ENCODE measurements at places on chromosomes 4 and X.

DNA sequence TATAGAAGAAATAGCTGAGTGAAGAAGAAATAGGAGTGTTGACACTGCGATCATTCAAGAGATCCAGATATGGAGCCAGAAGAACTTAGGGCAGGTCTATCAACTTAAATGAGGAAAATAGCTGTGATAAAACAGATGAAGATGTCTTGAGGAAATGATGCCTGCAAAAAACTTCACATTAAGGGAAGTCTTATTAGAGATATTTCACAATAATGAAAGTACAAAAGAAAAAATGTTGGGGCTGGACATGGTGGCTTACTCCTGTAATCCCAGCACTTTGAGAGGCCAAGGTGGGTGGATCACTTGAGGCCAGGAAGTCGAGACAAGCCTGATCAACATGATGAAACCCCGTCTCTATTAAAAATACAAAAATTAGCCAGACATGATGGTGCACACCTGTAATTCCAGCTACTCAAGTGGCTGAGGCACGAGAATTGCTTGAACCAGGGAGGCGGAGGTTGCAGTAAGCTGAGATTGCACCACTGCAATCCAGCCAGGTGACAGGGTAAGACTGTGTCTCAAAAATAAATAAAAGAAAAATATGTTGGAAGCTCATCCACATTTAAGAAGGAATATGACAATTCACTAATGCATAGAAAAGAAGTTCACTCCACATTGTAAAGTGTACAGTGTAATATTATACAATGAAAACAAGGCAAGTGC, 56.3 kb downstream of the PKD2 start:
- no peak for DNase-seq

DNA sequence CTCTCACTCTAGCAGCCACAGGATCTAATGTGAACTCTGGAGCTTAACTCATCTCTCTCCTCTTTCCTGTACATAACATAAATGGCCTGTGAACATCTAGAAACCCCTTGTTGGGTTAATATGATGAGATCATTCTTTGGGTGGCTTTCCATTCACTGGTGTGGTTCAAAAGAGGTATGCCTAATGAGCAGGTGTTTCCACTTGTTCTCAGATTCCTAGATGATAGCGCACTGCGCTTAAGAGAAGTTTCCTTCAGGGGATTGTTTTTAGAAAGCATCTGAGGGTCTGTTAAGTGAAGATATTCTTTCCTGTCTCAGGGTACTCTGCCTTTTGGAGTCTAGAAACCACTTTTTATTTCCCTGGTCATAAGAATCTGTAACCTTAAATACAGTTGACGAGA, 32.5 kb downstream of the FRMPD4 start:
- no peak for DNase-seq

DNA sequence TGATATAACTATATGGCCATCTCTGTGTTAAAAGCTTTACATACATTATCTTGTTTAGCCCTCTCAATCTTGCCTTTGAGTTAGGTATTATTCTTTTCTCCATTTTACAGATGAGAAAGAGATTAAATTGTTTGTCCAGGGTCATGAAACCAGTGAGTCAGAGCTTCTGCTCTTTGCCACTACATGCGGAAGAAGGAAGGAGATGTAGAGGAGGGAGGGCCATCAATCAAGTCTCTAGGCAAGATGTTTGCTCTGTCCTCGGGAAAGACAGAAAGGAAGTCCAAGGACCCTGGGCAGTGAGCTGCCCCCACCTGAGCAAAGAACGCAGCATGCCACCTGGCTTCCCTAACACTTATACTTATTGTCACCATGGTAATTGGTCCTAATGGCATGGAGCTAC, 133.7 kb upstream of the IL1RAPL2 start:
- DNase-seq = no peak

DNA sequence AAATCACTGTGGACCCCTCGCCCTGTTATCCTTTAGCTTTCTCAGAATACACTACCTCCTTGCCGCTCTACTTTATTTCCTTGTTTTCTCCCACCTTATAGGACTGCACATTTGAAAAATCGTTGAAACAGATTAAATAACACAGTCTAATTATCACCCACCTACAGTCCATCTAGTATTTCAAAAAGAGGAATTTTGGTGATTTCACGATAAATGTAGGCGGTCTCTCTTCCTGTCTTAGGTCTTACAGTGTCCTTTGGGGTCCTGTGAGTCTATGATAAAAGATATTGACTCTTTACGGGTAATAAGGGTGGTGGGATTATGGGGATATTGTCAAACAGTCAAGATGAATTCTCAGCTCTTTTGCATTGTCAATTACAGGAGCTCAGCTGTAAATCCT, 2.4 kb upstream of the TBL1X start:
- DNase-seq = no peak

DNA sequence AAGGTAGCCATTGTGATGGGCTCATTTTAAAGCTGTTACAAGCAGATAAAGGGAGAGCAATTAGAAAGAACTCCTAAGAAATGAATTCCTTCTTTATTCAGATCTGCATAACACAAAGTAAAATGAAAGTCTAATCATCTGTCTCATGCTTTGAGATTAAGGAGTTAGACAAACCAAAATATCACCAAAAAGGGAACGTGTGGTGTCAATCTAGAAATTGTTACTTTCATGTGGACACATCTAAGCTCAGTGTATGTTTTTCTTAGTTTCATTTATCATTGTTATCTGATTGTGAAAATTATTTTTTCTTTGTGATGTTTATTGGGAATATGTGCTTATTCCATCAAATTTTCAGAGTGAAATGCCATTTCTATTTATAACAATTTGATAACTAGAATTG, 80.3 kb downstream of the BANK1 start:
- no peak for DNase-seq

GRCh38 chr4:89242216-89242615, 65.4 kb downstream of the GPRIN3 start:
- DNase-seq = no peak

GRCh38 chrX:98338544-98338943, 1454.8 kb downstream of the RPA4 start:
- no peak for DNase-seq

DNA sequence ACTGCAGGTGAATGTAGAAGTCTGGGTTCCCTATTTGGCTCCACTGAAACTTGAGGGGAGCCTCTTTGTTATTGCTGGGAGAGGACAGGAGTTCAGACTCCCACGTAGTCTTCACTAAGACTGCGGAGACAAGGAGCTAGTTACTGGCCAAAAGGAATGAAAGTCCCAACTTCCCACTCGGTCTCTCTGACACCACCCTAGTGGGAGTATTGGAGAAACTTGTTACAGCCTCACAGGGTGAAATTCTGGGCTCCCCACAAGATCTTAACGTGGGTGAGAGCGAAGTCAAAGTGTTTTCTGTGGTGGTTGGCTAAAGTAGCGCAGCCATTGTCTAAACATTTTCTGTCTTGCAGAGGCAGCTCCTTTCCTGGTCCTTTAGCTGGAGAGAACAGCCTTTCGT, 13.5 kb downstream of the MYOZ2 start:
- DNase-seq = no peak

DNA sequence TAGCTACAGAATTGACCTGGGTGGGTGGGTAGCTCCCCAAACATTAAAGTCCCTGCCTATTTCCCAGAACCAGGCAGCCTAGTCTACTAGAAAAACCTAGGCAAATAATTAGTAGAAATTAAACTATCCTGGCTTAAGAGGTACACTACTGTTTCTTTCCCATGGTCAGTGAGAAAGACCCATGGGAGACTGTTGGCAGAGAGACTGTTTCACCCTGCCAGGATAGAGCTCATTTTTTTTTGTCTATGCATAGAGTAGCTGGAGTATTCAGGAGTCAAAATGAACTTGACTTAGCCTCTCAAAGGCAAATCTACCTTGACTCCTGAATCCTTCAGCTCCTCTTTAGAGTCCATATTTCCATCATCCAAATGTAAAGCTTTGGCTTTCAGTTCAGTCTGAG, 107.0 kb upstream of the AR start:
- DNase-seq = no peak

DNA sequence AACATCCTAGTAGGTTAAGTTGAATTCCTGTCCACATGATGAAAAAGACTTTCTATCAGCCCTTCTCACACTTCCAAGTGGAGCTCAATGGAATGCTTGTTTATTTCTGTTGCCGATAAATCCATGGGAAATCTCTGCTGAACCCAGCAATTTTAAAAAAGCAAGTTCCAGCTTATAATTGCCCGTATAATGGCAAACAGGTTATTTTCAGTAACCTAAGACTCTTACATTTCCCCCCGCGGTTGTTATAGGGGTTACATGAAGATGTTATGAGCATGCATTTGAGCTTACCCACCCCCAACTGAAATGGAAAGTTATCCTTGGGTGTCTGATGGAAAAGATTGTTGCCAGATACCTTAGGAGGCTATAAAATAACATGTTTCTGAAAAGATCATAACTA, 136.2 kb downstream of the PALLD start:
- DNase-seq = no peak

GRCh38 chr4:30719454-30720020, 632 bp upstream of the PCDH7 start:
- DNase-seq = no peak

- no peak for DNase-seq
These were observed 114.9 kb upstream of the FAM9B start for GRCh38 chrX:9148615-9149399.

DNA sequence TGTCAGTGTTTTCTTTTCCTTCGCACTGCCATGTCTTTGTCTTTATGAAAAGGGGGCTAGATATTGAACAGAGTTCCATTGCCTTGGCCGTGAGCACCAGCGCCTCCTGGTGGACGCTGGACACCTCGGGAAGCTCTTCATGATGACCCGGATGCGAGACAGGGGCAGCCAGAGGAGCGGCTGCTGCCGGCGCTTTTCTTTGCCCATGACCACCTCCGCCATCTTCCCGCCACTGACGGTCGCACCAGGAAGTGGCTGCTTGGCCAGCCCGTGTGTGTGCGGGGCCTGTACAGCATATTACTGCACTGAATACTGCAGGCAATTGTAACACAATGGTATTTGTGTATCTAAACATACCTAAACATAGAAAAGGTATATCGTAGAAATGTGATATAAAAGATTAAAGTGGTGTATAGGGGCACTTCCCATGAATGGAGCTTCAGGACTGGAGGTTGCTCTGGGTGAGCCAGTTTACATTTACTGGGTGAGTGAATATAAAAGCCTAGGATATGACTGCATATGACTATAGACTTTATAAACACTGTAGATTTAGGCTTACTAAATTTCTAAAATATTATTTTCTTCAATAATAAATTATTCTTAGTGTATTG, 15.8 kb upstream of the GRIA2 start:
- no peak for DNase-seq

DNA sequence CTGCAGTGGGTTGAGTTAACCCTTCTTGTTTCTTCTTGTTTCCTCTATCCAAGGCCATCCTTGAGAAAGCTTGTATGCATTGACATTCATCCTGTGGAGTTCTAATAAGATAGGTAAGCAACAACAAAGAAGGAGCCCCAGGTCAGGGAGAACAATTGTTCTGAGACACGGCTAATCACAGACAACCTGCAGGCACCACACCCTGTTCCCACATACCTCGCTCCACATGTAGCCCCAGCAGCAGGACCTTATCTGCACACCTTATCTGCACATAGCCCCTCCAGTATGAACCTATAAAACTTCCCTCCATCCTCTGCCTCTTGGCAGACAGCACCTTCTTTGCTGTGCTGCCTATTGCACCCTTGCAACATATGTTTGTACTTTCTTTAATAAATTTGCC, 129.1 kb downstream of the MSL3 start:
- DNase-seq = no peak

GRCh38 chr4:82975792-82976191, 34.8 kb downstream of the LIN54 start:
- no peak for DNase-seq

DNA sequence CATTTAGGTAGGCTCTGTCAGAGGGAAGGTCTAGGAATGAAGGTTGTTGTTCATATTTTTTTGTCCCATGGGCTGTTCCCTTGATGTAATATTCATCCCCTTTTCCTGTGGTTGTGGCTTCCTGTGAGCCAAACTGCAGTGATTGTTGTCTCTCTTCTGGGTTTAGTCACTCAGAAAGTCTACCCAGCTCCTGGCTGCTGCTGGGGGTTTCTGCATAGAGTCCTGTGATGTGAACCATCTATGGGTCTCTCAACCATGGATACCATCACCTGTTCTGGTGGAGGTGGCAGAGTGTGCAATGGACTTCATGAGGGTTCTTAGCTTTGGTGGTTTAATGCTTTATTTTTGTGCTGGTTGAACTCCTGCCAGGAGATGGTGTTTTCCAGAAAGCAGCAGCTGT, 122.8 kb downstream of the ZC4H2 start:
- DNase-seq = no peak

DNA sequence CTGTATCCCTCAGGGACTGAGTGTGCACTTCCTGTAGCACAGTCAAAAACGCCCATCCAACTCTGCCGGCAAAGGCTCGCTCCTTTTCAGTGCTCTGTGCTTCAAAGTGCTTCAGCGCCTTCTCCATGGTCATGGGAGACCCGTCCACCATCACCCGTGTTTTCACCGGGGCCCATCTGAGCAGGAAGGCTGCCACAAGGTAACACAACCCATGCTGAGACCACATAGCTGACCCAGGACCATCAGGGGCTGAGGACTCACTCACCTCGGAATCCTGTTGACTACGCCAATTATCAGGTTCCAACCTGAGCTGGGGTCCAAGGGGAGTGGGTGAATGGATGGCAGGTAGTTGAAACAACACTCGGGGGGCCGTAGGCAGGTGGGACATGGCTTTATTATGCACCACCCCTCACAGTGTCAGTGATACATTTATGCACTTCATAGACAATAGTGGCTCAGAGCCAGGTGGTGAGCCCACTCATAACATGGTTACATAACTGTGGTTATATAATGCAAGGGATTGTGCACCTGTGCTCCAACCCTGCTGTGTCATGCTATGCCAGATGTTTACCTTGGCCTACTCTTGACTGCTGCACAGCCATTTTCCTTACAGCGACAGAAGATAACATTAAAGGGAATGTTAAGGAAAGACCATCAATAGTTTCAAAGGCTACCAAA, 227.8 kb downstream of the ADGRL3 start:
- no peak for DNase-seq

DNA sequence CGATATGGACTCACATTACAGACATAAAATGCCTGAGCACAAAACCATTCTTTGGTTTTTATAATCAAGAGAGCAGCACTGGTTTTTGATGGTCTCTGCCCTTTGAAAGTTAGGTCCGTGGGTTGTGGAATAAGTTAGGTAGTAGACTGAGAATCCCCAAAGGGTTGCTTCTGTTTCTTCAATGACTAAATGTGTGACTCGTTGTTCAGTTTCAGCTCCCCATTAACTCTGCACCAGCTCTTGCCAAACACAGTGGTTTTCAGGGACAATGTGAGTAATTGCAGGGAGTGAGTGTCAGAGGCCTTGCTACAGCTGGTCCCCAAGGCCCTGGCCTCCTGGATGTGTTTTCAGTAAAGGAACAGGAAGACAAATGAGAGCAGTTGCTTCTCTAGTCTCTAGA, 24.8 kb downstream of the SMIM20 start:
- DNase-seq = no peak
